Sciatic nerve (tissue), 2 donors: ENCODE measurements at places on chromosomes 6 and 20. TPM values are rescaled to one million over a fixed set of nuclear protein-coding genes. Genes with fewer than 3 reads are reported as not detected.

The MAS1 gene
- total RNA-seq: not detected

The SSTR4 gene
- total RNA-seq: not detected

The CD24 gene
- 3.3 TPM for total RNA-seq

GRCh38 chr20:59148701-59149493 lies 14.7 kb upstream of the ZNF831 start:
- no peak for DNase-seq

The GRM4 gene
- total RNA-seq: not detected

GRCh38 chr6:170269151-170269845 lies 21.6 kb downstream of the DLL1 start:
- no peak for DNase-seq

DNA sequence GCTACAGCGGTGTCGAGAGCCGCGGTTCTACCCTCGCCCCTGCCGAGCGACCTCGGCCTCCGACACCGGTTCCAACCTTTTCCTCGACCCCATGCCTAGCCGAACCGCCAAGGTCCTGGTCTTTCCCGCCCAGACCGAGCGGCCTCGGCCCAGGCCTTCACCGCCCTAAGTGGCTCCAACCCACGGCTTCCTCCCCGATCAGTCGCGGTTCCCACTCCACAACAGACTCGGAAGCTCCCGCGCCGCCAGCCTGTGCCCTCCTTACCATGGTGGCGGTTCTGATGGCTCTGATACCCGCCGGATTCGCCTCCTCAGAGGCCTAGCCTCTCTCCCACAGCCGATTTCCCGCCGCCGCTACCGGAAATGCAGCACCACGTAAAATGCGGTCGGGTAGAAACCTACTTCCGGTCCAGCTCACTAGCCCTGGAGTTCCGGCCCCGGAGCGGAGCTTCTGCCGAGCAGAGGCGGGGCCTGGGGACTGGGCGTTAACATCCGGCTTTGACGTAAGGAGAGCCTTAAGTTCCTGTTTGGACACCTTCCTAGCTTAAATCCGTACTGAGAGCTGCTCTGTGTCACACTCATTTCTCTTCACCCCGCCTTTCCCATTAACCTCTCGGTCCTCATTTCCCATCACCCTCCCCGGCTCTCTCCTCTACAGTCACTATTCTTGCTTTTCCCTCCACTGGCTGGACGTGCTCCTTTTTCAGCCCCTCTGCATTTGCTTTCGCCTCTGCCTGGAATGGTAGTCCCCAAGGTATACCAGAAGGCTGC lies at the start of gene SNRPB:
SNRPB (minus strand) TSS at position 367 of the 771 bp plus-strand sequence; CDS start at position 268, 99 bp downstream.
- peak; percentile 97 for DNase-seq

DNA sequence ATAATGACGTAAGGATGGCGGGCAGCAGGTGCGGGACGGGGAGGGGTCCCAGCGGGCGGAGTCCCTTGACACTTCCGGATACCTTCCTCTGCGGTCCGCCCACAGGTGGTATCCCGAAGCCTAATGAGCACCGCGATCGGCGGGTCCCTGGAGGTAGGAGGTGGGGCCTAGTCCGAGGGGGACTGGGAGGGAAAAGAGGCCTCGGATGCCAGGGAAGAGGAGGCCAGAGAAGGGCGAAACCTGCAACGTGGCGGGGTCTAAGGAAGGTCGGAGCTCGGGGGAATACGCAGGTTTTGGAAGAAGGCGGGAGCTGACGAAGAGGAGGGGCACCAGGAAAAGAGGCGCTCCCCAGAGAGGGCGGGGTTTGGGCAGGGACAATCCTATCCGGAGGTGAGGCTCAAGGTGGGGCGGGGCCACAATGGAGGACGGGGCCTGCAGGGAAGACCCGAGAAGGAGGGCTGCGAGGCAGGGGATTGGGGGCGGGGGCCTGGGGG lies 3.7 kb downstream of the PRSS16 start:
- peak; percentile 65 for DNase-seq

DNA sequence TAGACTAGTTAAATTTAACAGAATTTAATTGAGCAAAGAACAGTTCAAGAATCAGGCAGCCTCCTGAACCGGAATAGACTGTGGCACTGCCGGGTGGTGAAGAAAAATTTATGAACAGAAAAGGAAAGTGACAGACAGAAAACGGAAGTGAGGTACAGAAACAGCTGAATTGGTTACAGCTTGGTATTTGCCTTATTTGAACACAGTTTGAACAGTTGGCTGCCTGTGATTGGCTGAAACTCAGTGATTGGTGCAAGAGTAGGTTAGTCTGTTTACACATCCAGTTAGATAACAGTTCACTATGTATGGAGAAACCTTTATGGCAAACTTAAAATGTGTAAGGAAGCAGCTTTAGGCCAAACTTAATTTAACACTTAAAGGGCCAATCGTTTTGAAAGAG lies 116.0 kb upstream of the CITED2 start:
- no peak for DNase-seq

- no peak for DNase-seq
Observed at GRCh38 chr20:41030061-41030460, 1.4 kb downstream of the TOP1 start.

The PHACTR1 gene
- 7.9 TPM for total RNA-seq

GRCh38 chr6:57262901-57263694 lies 41.0 kb upstream of the RAB23 start:
- DNase-seq: no peak

The RBM24 gene
- 3.1 TPM for total RNA-seq

- no peak for DNase-seq
Observed at GRCh38 chr20:22810626-22811569, 224.2 kb upstream of the SSTR4 start.

The POPDC3 gene
- 9.9 TPM for total RNA-seq

The PKIB gene
- 2.2 TPM for total RNA-seq

DNA sequence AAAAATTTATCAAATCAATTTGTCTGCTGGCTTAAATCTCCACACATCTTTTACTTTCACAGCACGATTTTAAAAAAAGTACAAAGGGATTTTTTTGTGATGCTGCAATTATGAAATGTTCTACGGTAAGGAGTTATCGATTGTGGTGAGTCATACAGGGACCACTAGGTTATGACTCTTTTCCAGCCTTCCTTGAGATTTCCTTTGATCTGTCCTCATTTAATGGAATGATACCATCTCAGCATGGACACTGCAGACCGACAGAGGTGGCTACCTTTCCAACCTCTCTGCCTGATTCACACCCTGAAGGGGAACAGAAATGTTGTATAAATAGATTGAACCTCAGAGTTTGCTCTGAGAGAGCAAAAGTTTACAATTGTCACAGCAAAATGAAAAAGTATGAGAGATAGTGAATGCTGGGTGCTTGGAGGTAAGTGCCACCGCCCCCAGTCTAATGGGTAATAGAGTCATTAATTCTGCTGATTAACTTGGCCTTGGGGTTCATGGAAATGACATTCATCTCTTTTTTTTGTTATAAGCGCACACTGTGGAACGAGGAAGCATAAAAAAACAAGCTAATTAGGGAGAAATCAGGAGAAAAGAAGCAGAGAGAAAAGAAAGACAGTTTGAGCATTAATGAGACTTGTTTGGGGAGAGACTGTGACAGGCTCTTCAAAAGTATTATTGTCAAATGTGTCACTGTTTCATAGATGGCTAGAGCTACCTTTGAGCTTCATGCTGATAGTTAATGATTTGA lies 306.0 kb downstream of the RNF144B start:
- no peak for DNase-seq

- no peak for DNase-seq
Observed at GRCh38 chr6:160224639-160225237, 33.9 kb downstream of the SLC22A2 start.

GRCh38 chr6:55678330-55679224 lies 99.6 kb upstream of the HMGCLL1 start:
- no peak for DNase-seq

GRCh38 chr20:24469116-24469893 lies at the start of gene SYNDIG1:
Gene SYNDIG1 (plus strand): TSS chr20:24469629. CDS start chr20:24543098, 73,469 bp downstream.
- DNase-seq: no peak

GRCh38 chr20:50506270-50506579 lies 4.0 kb upstream of the PTPN1 start:
- DNase-seq: no peak

The BPIFB1 gene
- 2.1 TPM for total RNA-seq

The TMEM74B gene
- 7.1 TPM for total RNA-seq

The CARMIL1 gene
- total RNA-seq: 20.8 TPM

DNA sequence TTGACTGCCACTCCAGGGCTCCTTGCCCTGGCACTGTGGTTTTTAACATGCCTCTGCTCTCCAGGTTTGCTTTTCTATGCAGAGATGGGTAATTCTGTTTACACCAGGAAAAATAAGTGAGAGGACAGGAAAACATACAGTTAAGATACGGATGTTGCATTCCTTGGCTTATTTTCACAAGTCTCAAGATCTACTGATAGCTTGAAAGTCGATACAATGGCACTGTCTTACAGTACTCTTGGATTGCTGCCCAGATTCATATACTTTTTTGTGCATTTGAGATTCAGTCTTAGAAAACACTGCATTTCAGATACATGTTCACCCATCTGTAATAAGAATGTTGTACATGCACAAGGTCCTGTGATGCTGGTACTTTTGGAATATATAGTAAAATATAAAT lies 159.6 kb upstream of the FLRT3 start:
- no peak for DNase-seq

The NMBR gene
- total RNA-seq: 0.45 TPM

GRCh38 chr20:44523746-44524145 lies 1.9 kb upstream of the SERINC3 start:
- no peak for DNase-seq

GRCh38 chr6:90575267-90575666 lies 11.6 kb downstream of the MAP3K7 start:
- no peak for DNase-seq

GRCh38 chr6:44452725-44453124 lies 65.2 kb downstream of the CDC5L start:
- DNase-seq: no peak

- no peak for DNase-seq
Observed at GRCh38 chr6:169571123-169571962, 130.5 kb downstream of the WDR27 start.

- no peak for DNase-seq
Observed at GRCh38 chr6:441126-441920, 49.8 kb downstream of the IRF4 start.
